ENCODE measurements at places on chromosomes 6 and 20.
A peak's percentile ranks its signal among the peaks of the same experiment; 100 is the strongest.

- no peak for DNase-seq
Observed at GRCh38 chr6:13524801-13525508, 37.6 kb upstream of the GFOD1 start.

GRCh38 chr6:33197431-33198048, 2.9 kb downstream of the RXRB start:
- DNase-seq: peak; percentile 80

DNA sequence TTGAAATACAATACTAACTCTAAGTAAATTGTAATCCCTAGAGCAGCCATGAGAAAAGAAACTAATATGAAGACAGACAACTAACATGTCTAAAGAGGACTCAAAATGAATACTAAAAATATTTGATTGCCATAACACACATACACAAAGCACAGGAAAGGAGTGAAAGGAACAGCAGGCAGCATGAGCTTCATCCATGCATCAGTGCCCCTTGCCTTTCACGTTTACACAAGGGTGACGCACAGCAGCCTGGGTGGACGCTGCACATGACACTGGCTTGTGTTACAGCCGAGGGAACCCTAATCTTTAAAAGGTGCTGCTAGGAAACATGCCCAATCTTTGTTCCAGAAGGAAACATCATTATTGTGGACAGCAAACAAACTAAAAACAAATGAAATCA, 123.5 kb downstream of the MAN1A1 start:
- DNase-seq: no peak

- no peak for DNase-seq
Observed at GRCh38 chr6:168037856-168038255, 40.4 kb downstream of the KIF25 start.

GRCh38 chr6:144639654-144640053, 354.5 kb downstream of the UTRN start:
- DNase-seq: no peak

DNA sequence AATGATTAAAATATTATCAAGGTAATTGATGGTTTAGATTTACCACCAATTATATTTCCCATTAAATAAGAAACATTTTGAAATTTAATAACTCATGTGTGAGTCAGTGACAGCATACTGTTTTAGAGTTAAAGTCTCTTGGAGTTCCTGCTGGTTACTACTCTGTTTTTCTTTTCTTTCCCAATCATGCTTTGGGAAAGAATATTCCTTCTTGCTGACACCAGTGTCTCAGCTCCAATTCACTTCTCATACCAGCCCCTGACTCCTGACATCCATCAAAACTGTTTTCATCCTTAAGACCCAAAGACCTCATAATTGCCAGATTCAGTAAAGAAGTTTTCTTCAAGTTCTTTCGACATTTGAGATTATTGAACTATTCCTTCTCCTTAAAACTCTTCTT, 50.3 kb downstream of the AIG1 start:
- no peak for DNase-seq

DNA sequence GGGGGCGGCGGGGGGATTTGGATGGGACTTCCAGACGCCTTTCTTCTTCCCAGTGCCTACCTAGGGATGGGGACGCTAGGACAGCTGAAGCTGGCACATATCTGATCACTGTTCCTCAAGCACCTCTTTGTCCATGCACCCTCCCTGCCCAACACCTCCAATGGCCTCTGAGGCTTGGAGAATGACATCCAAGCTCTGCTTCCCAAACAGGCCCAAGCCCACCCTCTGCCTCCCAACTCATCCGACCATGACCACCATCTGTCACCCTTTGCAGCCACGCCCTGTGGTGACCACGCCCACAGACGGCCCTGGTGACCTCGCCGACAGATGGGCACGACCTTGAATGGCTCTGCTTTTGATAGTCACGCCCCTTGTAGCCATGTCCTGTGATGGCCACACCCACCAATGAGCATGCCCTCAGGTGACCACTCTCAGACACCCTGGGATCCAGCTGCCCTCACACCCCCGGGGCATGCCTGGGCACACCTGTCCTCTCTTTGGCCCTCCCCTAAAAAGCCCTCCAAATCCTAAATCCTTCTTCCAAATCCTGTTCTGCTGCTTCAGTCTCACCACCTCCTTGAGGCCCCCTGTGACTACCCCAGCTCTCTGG, 51.0 kb downstream of the SSR1 start:
- DNase-seq: no peak

DNA sequence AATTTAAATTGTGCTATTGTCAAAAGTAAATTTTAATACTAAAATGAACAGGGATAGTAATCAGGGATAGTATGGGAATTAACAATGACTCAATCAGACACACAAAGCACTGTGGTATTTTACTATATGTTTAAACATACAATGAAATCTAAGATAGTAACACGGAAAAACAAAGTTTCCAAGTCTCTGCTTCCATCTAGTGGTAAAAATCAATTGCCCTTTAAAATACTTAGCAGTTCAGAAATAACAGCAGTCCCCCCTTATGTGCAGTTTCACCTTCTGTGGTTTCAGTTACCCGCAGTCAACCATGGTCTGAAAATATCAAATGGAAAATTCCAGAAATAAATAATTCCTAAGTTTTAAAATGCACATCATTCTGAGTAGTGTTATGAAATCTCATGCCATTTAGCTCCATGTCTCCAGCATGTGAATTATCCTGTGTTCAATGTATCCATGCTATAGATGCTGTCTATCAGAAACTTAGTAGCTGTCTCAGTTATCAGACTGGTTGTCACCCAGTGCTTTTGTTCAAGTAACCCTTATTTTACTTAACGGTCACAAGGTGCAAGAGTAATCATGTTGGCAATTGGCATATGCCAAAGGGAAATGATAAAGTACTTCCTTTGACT, 58.5 kb downstream of the AHI1 start:
- peak; percentile 17 for DNase-seq

GRCh38 chr6:74717591-74717990, 488.3 kb downstream of the COL12A1 start:
- DNase-seq: no peak

DNA sequence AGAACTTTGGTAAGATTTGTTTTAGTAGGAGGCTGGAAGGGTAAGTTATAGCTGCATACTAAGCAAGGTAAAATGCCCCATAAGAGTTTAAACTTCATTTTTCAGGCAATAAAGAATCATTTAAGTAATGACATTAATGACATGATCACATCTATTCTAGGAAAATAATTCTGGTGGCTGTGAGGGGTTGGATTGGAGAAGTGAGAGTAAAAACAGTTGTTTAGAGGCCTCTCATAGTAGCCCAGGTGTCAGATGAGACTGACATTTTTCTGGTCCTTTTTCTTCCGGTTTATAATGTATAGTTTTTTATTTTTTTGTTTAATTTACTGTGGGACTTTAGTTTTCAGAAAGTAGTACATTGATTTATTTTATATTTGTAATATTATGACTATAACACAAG, 40.8 kb downstream of the ITCH start:
- no peak for DNase-seq

- no peak for DNase-seq
Observed at GRCh38 chr6:2429460-2429859, 184.1 kb upstream of the GMDS start.

- no peak for DNase-seq
Observed at GRCh38 chr6:87110636-87111035, 15.7 kb upstream of the CGA start.

- no peak for DNase-seq
Observed at GRCh38 chr20:35564905-35565304, 23.0 kb downstream of the ERGIC3 start.

- no peak for DNase-seq
Observed at GRCh38 chr20:62607366-62608217, 34.7 kb upstream of the SLCO4A1 start.

DNA sequence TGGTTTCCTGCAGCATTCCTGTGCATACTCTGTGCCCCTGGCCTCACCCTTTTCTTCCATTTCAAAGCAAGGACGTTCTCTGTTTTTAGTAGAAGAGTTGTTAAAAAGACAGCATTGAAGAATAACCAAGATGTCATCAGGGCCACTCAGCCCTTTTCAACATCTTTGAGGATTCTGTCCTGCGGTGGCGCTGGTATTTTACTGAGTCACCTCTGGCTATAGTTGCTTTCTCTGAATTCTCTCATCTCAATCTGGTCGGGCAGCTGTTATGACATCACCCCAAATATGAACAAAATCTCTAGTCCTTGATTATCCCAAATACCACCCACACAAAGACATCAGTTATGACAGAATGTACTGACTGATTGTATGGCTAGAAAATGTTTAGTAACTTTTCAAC, 204.2 kb downstream of the GRIK2 start:
- peak; percentile 81 for DNase-seq

DNA sequence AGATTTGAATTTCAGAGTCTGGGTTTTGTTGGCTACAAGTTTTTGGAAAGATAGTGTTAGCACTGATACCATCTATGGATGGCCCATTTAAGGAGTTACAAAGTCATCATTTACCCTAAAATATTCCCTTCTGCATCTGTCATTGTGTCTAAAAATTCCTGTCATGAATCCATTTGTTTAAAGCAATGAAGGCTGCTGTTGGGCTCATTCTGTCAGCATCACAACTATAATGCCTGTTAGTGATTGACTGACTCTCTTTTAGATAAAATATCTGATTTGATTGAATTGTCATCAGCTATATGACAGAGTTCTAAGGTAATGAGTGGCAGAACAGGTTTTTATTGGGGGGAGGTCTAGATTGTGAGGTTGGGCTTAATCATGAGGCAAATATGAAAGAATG, 167.6 kb upstream of the IMPG1 start:
- no peak for DNase-seq

- DNase-seq: peak; percentile 31
Observed at GRCh38 chr6:66662721-66663507, 955.9 kb upstream of the EYS start.

DNA sequence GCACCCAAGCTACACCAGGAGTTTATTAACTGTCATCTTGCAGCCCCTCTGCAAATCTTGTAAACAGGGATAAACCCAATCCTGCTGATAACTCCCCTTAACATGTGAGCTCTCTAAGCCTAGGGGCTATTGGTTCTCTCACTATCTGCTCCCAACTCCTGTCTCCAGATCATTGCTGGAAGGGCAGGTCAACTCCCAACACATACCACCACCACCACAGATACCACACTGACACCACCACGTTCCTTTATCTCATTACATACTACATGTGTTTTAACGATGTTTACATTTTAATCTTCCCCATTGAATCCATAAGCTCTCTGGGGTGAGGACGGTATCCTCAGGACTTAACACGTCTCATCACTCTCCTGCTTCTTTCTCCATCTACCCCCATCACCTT, 51.8 kb downstream of the SIM1 start:
- DNase-seq: no peak

DNA sequence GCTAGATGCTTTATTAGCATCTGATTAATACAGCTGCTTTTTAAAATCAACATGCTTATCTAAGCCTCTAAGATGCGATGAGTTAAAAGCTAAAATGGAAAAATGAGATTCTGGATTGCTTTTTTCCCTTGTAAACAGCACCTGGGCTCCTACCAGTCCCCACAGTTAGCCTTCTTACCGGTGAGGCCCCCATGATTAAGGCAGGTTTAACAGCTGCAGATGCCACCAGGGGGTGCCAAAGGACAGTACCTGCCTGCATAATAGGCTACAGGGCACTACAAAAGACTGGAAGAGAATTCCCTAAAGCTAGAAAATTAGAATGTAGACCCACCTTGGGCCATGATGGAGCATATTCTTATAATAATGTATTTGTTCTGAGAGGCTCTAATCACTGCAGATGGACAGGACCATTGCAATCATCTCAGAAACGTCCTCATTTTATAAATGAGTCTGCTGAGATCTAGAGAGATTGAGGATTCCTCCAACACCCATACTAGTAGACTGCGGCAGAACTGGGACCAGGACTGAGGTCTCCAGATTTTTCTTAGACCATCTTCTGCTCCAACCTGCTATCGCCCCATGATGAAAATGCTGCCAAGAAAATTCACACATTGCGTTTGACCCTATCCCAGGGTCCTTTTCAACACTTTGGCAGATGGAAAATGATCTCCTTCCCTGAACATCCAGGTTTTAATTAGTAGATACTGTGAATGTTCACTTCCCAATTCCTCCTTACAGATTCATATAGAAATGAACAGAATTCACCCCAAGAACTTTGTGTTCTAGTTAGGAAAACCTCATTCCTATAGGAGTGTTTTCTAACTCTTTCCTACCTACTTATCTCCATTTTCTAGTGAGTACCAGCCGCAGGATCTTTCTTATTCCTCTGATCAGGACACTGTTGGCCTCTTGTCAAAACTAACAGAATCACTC, 148.8 kb downstream of the RPS12 start:
- peak; percentile 74 for DNase-seq

- DNase-seq: no peak
Observed at GRCh38 chr6:4394786-4395185, 259.4 kb upstream of the ECI2 start.

DNA sequence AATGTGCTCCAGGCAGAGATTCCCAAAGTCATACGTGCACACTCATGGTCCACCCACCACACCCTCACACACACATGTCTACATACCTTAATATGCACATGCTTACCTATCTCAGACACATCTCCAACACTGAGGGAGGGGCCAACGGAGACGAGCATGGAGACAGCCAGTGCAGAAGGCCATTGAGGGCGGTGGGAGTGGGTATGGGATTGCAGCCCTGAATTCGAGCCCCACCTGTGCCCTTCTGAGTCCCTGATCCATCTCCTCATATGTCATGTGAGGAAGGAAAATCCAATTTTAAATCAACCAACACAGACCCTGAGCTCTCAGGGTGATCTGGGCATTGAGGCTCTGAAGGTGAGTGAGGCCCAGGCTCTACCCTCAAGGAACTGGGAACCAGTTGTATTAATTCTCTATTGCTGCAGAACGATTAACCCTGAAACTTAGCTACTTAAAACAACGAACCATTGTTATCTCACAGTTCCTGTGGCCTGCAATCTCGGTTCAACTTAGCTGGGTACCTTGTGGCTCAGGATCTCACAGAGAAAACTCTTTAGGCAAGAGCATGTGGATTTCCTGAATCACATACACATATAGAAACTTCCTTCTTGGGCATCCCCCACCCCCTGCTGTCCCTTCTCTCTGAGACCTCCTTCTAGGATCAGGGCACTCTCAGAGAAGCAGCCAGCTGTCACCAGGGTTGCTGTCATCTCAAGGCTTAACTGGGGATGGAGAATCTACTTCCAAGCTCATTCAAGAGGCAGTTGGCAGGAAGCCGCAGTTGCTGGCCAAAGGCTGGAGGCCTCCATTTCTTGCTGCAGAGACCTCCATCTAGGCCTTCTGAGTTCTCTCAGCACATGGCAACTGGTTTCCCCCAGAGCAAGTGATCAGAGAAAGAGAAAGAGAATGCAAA, 28.3 kb downstream of the GLP1R start:
- no peak for DNase-seq

GRCh38 chr6:149393002-149393679, 6.9 kb upstream of the SUMO4 start:
- DNase-seq: no peak

GRCh38 chr6:159012201-159012600, 12.2 kb upstream of the RSPH3 start:
- peak; percentile 72 for DNase-seq
